NCI-H1417 treated with DMSO at 0.1 percent for 48 hours (cell line): ENCODE measurements at places on chromosomes 16 and 17.

DNA sequence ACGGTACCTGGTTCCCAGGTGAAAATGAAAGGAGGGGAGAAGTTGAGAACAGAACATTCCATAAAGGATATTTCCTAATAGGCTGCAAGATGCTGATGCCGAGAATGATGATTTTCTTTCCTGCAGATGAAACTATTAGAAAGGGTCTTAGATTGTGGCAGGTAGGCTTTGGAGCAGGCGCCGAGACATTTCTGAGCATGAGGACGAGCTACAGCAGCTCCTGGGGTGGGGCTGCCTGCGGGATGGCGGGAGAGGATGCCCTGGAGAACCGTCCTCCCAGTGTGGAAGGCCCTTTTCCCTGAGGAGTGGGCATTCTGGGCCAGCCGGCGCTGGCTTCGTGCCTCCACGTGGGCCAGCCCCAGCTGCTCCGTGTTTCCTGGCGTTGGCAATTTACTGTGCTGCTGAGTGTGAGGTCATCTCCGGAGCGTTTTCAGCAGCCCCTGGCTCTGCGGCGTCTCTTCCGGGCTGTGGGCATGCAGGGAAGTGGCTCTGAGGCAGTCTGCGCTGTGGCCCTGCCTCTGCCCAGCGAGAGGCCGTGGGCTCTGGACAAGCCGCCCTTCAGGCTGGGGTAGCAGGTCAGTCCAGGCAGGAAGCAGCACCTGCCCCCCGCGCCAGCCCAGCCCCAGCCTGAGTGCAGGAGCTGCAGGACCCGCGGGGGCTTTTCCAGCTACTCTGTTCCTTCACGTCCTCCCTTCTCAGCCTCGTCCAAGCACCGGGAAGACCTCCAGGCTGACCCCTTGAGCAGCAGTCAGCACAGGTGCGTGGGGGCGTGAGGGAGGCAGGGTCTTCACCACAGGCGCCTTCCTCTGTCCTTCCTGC is 12.2 kb downstream of the ENGASE start:
- DNase-seq: no peak

- no peak for DNase-seq
Observed at GRCh38 chr17:80116276-80116920, 15.0 kb downstream of the GAA start.

- no peak for DNase-seq
Observed at GRCh38 chr17:40103071-40103661, 2.8 kb upstream of the NR1D1 start.

DNA sequence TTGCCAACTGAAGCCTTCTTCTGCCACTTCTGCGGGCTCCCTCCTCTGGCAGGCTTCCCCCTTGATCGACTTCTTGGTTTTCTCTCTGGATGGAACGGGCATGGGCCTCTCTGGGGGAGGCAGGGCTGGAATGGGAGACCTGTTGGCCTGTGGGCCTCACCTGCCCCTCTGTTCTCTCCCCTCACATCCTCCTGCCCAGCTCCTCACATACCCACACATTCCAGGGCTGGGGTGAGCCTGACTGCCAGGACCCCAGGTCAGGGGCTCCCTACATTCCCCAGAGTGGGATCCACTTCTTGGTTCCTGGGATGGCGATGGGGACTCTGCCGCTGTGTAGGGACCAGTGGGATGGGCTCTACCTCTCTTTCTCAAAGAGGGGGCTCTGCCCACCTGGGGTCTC is 6.5 kb upstream of the LASP1NB start:
- DNase-seq: no peak

DNA sequence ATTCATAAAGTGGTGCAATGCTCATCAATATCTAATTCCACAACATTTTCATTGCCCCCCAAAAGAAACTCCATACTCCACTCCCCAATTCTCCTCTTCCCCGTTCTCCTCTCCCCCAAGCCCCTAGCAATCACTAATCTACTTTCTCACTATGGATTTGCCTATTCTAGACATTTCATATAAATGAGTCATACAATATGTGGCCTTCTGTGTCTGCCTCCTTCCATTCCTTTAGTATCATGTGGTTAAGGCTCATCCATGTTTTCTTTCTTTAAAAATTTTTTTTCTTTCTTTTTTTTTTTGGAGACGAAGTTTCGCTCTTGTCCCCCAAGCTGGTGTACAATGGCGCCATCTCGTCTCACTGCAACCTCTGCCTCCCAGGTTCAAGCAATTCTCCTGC is 56.3 kb upstream of the HAS3 start:
- DNase-seq: no peak

DNA sequence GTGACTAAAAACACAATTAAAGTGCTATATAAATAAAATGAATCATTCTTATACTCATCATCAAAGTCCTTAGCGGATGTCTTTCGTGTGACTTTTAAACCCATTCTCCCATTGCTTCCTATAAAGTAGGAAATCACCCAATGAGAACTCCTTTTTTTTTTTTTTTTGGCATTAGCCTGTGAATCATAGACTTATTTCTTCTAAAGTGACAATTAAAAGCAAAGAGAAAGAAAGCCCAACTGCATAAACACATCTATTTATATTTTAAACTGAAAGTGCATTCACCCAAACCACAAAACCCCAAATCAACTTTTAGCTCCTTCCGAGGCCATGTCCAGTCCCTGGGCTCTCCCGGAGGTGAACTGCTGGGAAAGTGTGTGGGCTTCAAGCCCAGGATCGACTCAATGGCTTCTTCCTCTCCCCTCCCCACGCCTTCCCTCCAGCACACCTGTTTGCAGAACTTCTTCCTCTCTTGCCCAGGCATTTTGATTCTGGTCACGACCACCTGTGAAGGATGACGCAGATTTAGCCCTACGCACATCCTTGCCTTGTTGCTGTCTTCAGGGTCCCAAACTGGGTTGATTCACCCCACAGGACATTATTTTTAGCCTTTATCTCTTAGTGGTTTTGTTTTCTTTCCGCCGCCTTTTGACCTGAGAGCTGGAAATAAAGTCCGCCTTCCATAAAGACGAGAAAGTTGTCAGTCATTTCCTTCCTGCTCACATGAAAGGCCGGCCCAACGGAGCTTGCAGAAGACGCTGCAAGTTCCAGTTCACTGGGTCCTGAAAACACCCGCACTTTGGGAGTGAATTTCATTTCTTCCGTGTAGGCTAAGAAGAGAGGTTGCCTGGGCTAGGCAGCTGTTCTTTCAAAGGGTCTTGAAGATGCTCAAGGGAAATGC is 166.8 kb downstream of the MAP2K6 start:
- no peak for DNase-seq

DNA sequence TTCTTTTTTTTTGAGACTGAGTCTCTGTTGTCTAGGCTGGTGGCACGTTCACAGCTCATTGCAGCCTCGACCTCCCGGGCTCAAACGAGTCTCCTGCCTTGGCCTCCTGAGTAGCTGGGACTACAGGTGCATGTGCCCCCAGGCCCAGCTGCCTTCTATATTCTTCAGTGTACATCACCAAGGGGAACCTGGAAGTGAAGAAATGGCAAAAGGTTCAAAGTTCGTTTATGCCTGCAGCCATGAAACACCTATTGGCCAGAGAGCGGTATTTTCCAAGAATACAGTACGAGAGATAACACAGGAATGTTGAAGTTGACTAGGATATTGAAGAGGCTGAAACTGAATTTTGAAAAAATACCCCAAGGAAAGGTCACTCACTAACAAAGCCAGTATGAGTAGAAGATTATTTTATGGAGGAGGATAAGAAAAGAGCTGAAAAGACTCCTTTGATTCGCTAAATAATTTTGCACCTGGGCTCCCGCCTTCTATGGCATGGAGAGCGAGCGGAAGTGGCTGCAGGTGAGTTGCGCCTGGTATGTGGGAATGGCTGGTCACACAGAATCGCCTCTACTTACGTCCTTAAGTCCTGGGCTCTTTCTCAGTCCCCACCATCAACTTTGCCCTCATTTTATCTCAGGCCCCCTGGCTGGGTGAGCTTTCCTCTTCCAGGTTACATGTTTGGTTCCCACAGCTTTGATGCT is 9.8 kb downstream of the ST6GALNAC1 start:
- no peak for DNase-seq

- DNase-seq: no peak
Observed at GRCh38 chr17:55219934-55220333, 44.8 kb upstream of the HLF start.

- no peak for DNase-seq
Observed at GRCh38 chr17:9522074-9522473, 53.5 kb downstream of the STX8 start.

DNA sequence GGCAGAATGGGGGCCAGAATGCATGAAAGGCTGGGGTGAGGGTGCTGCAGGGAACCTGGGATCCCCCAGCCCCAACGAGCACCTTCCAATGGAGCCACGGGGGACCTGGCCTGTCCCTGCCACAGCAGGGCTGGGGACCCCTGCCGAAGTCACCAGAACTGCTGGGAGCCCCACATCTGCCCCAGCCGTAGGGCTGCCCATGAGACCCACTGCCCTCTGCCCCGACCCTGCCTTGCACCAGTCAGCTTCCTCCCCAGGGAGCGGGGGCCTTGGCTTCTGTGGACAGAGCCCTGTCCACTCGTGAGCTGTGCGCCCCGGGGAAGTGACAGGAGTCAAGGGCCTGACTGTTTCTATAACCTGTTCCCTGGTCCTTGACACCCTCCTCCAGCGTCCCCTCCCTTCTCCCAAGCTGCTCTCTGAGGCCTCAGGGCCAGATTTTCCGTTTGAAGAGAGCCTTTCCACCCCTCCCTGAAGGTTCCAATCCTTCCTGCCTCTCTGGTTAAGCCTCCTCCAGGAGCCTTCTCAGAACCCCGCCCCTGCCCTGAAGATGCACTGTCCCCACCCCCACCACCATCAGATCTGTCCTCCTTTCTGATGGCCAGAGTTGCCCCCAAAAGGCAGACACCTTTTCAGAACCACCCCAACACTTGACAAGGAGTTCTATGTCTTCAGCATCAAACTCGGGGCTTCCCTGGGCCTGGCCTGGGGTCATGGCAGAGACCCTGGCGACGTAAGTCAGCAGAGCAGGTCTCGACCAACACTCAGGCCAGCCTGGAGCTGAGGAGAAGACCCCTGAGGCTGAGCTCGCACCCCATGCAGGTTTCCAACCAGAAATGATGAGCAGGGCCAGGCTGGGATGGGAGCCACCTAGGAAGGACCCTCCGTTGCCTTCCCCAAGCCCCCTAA is 10.7 kb upstream of the PRR29 start:
- DNase-seq: no peak

- no peak for DNase-seq
Observed at GRCh38 chr16:57434003-57434402, 13.2 kb downstream of the CIAPIN1 start.

- DNase-seq: no peak
Observed at GRCh38 chr16:23570992-23571632, 13.6 kb downstream of the UBFD1 start.

- DNase-seq: no peak
Observed at GRCh38 chr17:34406226-34406625, 43.2 kb upstream of the CCL1 start.

DNA sequence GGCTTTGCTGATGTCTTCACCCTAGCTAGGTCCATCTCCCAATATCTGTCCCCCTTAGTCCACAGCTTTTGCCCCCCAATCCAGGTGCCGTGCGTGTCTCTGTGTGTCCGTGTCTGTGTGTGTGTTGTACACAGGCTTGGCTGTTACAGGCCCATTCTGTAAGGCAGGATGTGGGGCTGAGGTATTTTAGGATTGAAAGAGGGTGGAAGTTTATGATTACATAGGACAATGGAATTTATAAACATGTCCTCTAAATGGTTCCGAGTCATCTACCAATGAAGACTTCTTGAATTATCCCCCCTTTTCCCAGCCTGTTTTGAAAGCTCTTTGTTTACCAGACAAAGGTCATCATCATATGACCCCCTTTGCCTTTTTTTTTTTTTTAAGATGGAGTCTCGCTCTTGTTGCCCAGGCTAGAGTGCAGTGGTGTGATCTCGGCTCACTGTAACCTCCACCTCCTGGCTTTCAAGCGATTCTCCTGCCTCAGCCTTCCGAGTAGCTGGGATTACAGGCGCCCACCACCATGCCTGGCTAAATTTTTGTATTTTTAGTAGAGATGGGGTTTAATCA is 21.9 kb downstream of the ACE start:
- no peak for DNase-seq

DNA sequence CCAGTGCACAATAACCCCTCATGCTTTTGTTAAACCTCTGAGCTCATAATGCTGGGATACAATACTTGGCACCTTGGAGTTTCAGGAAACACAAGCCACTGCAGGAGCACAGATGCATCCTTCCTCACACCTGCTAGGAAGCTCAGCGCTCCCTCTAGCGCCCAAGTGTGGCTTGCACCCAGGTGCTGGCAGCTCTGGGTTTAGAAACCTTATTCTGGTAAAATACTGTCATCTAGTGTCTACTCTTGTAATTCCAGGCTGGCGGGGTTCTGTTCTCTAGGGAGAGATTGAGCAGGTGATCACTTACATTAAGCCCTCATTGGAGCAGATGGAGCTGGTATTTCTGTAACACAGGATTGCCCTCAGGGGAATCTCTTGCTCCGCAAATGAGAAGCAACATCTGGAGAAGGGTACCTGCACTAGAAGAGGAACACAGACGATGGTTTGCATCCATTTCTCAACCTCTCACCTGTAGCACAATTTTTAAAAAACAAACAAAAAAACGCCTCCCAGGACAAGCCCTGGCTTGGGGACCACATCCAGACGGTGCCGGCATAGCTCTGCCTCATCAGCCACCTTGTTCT is 1.5 kb downstream of the CCL1 start:
- DNase-seq: peak; percentile 60

DNA sequence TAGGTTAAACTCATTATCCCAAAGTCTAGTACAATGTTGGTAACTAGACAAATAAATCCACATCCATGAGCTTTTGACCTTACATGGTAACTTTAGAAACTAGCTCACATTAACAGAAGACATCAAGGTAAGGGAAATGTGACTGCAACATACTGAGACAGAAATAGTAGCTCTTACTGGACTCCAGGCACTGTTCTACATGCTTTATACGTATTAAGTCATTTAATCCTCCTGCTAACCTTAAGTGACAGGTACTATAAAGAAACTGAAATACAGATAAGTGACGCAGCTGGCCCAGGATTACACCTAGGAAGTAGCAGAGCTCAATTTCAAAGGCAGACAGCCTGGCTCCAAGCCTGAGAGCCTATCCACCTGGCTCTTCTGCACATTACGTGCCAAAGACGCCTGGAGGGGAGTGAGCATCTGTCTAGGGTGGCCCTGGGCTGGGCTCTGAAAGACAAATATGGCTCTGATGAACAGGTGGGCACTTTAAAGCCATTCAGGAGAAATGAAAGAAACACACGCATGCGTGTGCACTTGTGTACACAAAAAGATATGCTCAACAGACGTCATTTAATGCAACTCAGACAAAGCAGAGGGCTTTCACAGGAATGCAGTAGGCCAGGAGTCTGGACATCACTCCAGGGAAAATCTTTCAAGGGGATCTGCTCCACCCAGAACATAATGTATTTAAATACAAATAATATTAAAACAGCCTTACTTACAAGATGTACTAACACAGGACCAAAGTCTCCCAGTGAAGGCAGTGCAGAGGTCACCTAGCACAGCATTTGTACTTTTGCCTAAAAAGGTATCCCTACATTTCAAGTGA is 4.4 kb downstream of the ZC3H7A start:
- DNase-seq: peak; percentile 89
